Stimulated activated CD8-positive, alpha-beta memory T cell treated with anti-CD3 and anti-CD28 coated beads, Interleukin-4, amount 100 ng/mL, for 1 hour (primary cell): ENCODE measurements at places on chromosomes 5 and 9.

DNA sequence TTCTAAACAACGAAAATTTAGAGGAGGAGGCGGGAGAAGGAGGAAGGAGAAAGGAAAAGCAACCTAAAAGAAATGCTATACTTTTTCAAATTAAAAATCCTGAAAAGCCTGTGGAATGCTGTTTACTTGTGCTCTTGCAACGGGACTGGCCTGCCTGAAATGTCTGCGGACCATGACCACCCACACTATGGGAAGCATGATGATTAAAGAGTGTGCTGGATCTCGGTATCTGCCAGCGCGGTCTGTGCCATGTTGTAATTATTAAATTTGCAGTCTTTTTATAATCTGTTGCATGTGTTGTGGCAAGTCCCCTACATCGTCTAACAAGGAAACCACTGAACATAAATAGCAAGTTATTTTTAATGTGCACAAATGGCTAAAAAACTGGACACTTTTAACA, 111.4 kb downstream of the FANCC start:
- DNase-seq: no peak

GRCh38 chr9:33778700-33779351, 16.5 kb upstream of the PRSS3 start:
- DNase-seq: peak; percentile 4

DNA sequence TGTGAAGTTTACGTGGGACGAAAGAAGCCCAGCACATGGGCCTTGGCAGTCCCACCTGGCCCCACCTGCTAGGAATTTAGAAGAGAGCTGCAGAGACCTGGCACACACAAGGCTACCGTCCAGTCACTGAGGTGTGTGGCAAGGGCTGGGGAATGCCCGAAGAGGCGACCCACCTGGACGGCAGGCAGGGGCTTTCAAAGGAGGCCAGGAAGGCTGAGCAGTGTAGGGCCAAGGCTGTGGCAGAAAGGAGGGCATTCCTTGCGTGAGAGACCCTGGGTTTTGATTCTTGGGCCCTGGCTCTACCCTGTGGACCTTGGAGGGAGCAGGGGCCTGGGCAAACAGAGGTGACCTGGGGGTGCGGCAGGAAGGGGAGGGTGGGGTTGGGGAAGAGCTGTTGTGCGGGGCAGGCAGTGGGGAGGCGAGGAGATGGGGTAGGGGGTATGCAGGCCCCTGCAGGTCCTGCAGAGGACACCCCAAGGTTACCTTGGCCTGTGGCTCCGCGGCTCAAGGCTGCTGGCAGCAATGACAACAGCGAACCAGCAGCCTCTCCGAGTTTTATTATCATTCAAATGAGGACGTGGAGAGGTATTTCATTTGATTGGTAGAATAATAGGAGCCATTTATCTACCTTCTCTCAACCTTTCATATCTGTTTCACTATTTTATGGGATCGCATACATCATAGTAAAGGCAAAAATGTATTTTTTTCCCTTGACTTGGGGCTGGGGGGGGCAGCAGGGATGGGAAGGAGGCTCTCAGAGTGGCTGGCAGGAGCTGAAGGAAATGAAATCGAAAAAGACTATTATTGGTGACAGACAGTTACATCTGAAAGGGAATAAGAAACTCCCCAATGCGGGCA, 24.8 kb downstream of the TSPAN17 start:
- no peak for DNase-seq

DNA sequence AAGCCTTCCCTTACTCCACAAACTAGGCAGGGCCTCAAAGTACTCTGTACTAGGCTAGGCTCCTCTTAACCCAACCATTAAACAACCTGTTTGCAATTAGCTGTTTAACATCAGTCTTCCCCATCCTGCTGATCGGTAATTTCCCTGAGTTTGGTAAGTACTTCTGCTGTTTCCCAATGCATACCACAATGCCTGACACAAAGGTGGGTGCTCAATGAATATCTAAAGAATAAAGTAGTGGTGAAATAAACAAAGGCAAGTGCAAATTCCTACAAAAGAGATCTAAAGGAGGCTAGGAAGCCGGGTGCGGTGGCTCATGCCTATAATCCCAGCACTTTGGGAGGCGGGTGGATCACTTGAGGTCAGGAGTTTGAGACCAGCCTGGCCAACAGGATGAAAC, 25.0 kb downstream of the FBXW2 start:
- no peak for DNase-seq

- no peak for DNase-seq
Measured at GRCh38 chr9:81755721-81756120, 66.4 kb upstream of the TLE1 start.

DNA sequence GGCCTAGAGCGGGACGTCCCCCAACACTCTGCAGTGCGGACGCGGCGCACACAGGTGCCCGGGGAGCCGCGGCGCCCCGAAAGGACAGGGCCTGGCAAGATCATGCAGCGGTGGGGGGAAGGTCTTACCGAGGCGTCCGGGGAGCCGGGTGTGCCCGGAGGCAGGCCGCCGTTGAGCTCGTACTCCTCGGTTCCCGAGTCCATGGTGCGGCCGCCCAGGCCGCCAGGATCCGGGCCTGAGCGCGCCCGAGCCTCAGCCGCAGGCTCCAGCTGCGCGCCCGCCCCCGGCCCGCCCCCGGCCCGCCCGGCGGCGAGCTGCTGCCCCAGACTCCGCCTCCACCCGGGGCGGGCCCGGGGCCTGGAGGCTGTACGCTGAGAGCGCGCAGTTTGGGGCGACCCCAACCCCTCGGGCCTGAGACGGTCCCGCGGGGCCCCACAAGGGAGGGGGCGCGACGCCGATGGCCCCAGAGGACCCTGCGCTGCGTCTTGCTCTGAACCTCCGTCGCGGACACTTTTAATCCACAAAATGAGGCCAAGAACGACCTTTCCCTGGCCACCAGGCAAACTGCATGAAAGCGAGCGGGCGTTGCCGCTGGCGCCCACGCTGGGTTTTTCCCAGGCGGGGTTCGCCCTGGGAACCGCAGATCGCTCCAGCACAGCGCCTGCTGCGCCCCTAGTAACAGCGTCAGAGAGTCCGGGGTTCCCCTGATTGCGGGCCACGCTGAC, at the start of gene NINJ1:
Gene NINJ1, minus strand, starts transcription at position 237 of the 725 bp plus-strand sequence. Its CDS starts 34 bp downstream, at position 203.
- peak; percentile 69 for DNase-seq

GRCh38 chr5:151239237-151239861, 13.6 kb upstream of the GM2A start:
- DNase-seq: peak; percentile 29

GRCh38 chr5:179405054-179405416, 59.8 kb upstream of the ADAMTS2 start:
- no peak for DNase-seq

- DNase-seq: no peak
Measured at GRCh38 chr9:83623679-83624076, 735 bp downstream of the IDNK start.

DNA sequence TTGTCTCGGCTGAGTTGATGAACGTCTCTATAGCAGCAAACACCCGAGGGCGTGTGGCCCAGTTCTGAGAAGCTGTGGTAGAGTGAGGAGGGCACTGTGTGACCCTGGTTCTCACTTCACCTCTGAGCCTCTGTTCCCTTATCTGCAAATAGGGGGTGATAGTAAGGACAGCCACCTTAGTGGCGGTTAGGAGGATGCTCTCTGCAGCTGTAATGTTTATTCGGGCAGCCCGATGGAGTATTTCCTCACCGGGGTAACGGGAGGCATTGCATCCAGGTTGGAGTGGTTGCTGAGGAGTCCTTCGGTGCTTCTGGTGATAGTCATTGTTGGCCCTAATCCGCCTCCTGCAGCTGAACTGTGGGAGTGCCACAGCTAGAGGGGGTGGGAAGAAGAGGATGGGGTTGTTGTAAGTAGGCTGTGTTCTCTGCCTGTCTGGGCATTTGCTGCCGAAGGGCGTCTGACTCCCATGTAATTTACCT, 13.9 kb downstream of the PRRC2B start:
- DNase-seq: no peak

DNA sequence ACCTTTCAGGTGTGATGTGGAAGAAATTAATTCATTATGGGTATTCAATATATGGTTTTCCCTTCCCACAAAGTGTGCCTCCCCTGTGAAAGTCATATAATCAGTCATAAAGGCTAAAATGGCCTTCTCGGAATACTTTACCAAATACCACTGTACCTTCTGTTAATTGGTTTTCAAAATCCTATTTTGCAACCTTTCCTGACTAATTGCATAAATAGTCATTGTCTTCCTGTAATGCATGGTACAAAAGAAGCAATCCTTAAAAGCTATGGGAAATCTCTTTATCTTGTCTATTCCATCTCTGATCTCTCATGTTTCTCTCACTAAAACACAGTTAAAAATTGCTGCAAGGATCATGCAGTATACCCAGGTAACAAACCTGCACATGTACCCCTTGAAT, 44.3 kb upstream of the UGCG start:
- DNase-seq: no peak

DNA sequence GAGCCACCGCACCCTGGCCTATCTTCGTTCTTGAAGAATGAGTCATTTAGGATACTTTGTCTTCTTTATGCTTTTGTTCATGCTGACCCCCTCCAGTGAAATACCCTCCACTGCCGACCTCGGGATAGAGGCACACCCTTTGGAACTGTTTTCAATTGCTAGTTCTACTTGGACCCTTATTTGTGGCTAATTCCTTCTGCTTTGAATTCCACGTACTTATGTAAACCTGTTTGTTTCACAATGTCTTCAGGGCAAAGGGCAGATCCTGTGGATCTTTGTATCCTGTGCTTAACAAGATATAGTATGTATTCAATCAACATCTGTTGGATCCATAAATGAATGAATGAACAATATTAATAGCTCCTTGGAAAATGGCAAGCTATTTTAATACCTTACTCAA, 19.6 kb upstream of the AOPEP start:
- no peak for DNase-seq

DNA sequence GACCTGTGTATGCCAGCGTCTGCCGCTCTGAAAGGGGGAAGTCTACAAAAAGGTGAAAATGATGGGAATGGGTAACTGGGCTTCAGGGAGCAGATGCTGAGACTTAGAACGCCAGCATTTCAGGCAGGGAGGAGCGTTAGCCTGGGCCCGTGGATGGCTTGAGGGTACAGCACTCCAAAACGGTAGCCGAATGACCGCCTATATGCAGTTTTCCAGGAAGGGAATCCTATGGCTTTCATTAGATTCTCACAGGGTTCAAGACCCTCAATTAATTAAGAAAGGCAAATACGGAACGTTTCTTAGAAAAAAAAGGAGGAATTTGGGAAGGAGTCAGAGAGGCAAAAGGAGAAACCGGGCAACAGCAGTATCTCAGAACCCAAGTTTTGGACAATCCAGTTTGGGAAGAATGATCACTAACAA, 639 bp downstream of the AMACR start:
- no peak for DNase-seq

DNA sequence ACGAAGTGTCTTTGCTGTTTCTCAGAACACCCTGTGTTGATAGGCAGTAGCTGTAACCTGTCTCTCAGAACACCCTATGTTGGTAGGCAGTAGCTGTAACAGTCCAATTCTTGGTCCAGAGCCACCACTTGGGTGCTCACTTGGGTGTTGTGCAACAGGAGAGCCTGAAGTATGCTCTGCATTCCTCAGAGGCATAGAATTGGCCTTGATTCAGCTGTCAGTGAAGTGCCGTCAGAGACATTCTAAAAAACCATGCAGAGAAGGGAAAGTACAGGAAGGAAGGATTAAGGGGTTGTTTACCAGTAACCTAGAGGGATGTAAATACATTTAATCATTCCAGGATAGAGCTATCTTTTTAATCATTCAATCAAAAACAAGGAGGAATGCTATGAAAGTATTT, 231.2 kb downstream of the ARRDC3 start:
- no peak for DNase-seq

GRCh38 chr5:11212706-11213105, 451.7 kb upstream of the DAP start:
- no peak for DNase-seq

DNA sequence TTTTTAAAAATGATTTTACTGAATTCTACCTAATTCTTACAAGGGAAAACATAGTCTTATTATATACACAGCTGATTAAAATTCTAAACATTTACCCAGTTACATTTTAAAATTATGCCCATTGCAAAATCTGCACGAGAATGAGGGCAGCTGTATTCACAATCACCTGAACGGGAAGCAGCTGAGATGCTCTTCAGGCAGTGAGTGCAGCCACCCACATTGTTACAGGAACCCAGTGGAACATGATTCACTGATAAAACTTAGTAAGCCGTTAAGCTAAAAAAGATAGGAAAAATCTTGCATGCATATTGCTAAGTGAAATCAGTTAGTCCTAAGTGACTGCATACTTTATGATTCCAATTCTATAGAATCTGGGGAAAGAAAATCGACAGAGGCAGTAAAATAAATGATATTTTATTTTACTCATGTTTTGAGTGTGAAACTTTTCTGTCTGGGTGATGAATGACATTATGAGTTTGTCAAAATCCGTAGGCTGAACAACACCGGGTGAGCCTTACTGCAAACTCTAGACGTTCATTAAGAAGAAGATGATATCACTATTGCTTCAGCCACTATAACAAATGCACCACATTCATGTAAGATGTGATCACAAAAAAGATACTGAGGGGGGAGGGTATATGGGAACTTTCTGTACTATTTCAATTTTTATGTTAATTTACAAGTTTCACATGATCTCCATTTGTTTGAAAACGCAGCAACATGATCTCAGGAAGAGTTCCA, 39.1 kb upstream of the FLT4 start:
- no peak for DNase-seq
